Activated gamma-delta T cell treated with Interleukin-2 at 50 U/mL for 16 hours (primary cell): ENCODE measurements at places on chromosomes 2 and 18.

DNA sequence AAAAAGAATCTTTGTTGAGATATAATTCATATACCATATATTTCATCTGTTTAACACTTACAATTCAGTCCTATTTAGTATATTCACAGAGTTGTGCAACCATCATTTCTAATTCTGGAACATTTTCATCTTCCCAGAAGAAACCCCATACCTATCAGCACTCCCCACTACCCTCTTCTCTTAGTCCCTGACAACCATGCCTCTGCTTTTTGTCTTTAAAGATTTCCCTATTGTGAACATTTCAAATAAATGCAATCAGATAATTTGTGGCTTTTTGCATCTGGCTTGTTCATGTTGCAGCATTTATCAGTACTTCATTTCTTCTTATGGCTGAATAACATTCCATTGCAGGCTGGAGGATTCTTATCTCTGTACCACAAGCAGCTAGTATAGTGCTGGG is 305.9 kb upstream of the MEX3C start:
- DNase-seq = no peak

DNA sequence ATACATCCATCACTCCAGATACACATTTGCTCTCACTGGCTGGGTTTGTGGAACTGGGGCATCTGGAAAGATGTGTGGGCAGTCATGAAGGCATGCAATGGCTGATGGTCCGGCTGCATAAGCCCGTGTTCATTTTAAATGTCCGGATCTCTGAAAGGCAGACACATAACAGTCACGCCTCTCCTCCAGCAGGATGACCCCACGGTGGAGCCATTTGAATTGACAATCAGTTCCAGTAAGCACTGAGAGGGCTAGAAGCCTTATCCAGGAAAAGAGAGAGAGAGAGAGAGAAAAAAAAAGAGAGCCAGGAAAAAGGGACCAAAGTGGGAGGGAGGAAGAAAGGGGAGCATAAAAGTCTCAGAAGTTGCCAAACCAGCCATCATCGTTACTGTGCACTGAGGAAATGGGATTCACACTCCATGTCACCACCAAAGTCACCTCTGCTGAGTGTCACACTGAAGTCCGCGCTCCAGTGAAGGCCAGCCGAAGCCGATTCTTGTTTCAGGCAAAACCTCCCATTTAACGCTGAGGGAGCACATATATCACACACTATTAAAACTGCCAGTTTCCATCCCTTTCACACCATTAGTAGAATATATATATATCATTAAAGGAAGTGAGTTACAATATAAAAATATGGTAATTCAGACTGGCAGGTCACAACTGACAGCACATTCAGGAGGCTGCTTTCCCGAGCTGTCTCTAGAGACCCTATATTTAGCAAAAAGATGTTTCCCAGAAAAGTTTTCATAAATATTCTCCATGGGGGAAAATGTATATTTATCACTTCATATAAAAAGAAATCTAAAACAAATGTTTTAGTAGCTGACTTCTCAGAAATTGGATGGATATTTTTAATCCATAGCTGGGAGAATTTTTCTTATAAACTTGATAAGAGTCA is 142.0 kb downstream of the ACTR3 start:
- DNase-seq = no peak

DNA sequence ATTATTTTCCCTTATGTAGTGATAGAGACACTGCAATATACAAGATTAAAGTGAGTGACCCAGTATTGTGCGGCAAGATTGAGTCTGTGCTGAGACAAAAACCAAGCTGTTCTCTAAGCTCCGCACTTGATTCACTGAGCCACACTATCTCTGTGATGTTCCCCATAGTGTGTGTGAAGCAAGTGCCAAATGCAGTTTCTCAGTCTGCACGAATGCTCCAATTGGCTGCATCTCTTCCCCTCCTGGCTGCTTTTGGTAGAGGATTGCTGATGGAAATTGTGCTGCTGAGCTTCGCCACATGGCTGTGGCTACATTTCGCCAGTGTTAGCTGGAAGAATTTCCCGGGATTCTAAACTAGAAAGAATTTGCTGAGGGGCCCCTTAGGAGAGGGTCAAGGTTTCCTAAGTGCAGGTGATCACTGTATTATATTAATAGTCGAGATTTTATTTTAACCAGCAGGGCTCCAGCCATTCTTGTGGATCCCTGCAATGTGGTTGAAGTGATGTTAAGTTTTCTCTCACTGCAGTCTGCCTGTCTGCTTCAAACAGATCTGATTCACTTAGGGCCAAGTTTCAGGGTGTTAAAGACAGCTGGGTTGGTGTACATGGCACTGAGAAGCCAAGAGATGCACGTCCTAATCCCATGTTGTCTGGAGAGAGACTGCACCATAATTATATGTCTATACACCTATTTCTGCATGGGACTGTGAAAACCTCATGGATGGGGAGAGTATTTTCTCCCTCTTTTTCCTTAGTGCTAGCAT is 317.2 kb downstream of the DCC start:
- no peak for DNase-seq

- DNase-seq = no peak
Observed at GRCh38 chr2:224033601-224034000, 5.5 kb downstream of the SERPINE2 start.

- peak; percentile 27 for DNase-seq
Observed at GRCh38 chr18:76801567-76802505, 20.5 kb upstream of the ZNF236 start.

DNA sequence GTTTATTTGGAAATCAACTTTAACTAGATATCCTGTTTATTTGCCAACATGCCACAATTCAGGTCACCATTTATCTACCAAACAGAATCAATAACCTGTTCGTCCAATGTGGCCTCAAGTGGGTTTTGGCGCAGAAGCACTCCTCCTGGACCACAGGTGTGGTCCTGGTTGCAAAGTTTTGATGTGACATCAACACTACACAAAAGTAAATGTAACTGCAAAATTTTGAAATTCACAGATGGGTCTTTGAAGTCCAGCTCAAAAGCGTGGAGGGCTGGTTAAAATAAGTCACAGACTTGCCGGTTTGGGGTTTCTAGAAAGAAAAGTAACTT is 474 bp upstream of the GCA start:
- DNase-seq = no peak

DNA sequence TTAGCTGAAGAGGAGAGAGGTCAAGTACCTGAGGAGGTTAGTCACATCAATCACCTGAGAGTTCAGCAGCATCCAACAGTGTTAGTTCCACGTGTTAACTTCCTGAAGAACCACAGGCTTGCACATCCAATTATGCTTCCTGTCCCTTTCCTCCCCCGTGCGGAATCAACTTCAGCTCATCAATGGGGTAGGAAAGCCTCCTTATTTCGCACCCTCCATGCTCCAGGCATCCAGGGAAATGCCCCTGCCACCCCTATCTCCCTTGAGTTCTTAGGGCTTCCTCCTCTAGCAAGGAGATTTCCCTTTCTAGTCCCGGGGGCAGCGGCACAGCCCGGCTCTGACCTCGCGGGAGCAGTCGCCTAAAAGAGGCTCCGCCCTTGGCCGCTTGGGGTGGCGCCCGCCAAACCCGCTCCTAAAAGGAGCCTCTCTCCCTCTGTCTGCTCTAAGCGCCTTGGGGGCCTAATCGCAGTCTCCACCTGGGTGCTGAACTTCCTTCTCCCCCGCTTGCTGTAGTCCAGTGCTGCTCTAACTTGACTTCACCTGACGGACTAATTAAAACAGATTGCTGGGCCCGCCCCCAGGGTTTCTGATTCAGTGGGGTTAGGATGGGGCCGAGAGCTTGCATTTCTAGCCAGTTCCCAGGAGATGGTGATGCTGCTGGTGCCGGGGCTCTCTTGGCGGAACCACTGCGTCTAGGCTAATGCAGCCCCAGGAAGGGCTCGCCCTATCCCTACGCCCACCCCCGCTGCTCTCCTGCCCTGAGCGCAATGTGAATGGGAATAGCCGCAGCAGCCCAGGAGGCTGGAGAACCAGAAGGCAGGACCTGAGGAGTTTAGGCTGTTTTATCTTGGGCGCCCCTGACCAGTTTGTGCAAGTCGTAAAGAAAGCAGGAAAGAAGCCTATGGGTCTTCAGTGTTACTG is 3.4 kb upstream of the TET3 start:
- peak; percentile 11 for DNase-seq

DNA sequence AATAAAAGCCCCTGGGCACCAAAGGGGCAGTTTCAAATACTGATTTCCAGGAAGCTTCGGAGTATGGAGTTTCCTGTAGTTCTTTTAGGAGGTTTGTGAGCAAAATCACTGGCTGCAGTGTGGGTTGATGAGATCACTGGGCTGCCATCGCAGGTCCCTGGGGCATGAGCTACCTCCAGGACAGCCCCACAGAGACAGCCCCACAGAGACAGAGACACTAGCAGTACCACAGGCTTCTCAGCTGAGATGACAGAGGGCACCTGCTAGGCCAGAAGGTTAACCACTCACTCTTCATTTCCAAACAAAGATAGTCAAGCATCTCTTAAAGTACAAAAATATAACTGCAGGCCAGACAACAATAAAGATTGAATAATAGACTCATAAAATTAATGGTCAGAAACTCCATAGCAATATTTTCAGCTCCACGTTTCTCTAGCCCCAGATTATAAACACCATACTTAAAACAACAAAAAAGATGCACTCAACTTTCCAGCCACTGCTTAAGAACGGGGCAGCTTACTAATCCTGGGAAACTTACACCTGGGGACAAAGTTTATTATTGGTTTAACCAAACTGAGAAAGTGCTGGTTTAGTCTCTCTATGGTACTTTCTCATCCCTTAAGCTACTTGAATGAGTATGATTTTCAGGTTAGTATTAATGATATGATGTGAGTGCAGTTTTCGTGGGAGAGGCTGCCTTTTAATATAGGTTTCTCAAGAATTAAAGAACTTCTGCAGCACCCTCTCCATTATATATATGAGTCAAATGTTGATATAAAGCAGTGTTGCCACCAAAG is 11.6 kb downstream of the AFF3 start:
- no peak for DNase-seq

GRCh38 chr2:84482603-84483002 is 23.5 kb upstream of the SUCLG1 start:
- DNase-seq = no peak

DNA sequence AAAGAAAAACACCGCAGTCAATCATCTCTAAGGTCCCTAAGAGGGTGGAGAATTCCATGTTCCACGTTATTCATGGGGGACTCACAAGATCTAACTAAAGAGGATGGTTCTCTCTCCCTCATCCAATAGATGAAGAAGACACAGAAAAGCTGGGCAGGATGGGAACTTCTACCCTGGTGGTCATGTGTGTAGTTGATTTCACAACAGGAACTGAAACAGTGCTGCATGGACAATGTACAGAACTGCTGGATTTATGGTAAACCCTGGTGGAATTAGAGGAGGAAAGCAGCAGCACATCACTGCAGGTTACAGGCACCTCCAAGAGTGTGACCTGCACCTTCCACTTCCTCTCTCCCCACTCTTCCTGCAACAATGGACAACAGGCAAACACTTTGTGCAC is 31.4 kb downstream of the FECH start:
- no peak for DNase-seq

DNA sequence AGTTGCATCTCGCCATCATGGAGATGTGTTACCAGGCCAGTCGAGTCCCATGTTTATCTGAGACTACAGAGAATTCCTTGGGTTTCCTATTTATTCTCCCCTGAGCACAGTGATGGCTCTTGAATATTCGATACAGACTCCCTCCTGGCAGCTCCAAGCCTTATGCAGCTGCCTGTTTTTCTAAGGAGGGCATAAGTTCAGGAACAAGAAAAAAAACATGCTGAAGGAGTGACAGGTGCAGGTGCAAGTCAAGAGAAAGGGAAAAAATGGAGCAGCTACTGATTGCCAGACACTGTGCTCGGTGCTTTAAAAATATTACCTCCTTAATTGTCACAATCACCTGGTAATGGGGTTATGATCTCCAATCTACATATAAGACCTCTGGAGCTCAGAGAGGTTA is 177.2 kb upstream of the DPP10 start:
- no peak for DNase-seq

DNA sequence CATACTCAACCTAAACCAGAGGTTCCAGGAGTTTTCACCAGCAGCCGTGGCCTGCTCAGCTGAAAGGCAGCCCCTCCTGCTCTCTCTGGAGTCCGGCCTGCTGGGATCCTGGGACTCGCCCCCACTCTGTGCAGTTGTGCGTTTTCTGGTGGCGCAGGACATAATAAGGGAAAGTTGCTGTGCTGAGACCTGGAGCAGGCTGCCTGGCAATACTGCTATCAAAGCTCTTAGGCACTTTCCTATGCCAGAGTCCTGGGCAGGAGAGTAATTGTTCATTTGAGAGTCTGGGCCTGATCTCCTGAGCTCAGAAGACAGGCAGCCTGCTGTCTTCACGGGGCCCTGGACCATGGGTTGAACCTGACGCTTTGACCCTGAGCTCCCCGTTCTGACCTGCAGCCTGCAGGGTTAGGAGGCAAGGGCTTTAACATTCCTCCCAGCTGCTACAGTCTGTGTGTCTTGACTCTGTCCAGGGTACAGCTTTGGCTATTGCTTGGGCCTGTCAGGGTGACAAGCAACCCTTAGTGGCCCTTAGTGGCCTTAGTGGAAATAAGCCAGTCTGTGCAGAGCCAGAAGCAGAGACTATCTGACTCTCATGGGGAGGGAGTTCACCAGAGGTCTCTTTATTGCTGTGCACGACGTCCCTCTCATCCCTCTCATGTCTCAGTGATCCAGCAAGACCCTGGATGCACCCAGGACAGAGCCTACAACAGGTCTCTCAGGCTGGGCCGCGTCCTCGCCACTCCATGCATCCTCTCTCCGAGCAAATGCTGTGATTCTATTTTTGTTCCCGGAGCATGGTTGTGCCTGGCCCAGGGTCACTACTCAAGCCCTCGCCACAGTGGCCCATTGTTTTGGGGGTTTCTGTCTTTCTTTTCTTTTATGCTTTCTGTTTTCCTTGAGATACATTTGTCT is 60.6 kb downstream of the ACKR3 start:
- no peak for DNase-seq

DNA sequence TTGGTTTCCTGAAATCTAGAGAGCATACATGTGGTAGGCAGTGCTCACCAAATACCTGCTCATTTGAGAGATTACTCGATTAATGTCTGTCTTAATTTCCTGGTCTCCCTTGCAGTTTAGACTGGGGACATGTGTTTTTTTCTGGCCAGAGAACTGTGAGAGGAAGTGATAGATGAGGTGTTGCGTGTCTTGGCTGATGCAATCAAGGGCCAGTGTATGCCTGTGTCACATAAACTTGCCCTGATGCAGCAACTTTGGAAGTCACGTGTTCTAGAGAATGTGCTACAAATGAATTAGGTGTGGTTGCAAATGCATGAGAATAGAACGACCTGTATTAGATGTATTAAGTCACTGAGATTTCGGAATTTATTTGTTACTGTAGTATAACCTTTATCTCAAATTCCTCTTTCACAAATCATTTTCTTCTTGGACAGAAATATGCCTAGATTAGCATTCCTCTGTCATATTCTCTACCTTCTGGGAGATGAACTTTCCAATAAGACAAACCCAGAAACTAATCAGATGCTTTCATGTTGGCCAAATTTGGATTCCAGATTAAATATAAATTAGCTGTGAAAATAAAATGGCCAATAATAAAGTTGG is 9.9 kb upstream of the IL1A start:
- DNase-seq = no peak

DNA sequence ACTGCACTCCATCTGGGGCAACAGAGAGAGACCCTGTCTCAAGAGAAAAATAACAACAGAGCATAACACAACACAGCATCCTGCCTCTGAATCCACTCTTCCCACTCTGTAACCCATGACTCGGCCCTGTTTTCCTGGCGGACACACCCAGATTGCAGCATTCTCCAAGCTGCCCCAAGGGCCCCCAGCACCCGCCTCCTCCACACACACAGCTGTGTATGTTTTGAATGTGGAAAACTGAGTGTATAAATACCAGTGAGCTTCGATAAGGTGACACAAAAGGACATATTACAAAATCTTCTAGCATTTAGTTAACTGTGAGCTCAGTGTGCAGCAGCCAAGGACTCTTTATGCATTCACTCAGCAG is 13.0 kb downstream of the IMPA2 start:
- no peak for DNase-seq

GRCh38 chr18:8107426-8107825 is 501.8 kb upstream of the RAB12 start:
- no peak for DNase-seq
